T1000 (cell line): ENCODE measurements at places on chromosomes 5 and 9.

DNA sequence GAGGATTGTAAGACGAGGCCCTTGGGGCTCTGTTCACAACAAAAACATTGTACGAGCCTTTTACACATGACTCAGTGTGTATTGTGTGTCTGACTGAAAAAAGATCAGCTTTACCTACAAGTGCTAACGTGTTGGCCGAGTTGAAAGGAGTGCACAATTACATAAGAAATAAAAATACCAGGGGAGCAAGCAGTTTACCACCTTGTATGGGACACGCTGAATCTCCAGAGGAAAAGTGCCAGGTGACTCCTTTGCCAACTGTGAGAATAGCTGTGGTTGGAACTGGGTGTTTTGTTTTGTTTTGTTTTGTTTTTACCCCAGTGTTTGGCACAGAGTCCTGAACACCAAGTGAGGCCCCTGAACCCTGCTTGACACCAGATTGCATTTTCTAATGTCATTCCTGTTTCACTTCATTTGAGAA is 32.8 kb upstream of the ZSWIM6 start:
- DNase-seq: no peak

GRCh38 chr5:128927644-128928043 is 37.6 kb upstream of the SLC27A6 start:
- no peak for DNase-seq

DNA sequence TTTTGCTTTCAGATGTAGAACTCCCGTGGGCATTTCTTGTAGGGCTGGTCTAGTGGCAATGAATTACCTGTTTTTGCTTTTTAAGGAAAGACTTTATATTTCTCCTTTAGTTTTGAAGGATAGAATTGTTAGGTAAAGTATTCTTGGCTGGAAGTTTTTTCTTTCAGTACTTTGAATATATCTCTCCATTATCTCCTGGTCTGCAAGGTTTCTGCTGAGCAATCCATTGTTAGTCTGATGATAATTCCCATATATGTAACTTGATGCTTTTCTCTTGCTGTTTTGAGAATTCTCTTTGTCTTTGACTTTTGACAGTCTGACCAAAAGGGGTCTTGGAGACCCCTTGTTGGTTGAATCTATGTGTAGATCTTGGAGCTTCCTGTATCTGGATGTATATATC is 198.1 kb downstream of the TMEM167A start:
- no peak for DNase-seq

- no peak for DNase-seq
These were observed 32.9 kb downstream of the OCLN start for GRCh38 chr5:69525490-69525889.

DNA sequence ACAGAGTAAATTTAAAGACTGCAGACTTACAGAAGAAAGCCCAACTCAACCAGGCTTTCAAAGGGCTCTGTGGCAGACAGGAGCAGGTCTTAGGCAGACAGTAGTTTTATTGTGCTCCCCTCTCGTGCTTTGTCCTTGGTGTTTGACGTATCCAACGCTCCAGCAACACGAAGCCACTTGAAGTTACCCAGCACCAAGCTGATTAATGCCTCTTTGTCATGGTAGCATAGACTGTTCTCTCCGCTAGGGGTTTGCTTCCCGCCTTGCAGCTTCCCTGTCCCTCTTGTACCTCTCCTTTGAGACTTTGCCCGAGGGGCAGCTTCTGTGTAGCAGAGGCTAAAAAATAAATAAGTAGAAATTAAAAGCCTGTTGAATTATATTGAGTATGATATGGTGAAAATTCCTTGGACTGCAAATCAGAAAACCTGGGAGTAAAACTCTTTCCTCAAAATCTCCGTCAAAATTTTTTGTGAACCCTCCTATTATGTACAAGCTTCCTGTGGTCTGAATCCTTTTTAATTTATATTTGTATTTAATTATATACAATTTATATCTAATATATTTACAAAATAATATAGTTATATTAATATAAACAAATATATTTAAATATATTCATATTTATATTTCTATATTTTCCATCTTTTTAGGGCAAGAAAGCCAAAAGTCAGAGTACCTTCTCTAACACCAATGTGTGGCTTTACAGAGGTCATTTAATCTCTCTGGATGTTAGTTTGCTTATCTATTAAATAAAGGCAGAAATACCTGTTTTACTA is 405.4 kb downstream of the DMAC1 start:
- no peak for DNase-seq
